Suprapubic skin (tissue), 4 donors: ENCODE measurements at places on chromosomes 12 and 14.

GRCh38 chr12:52020539-52021336 is 14.0 kb downstream of the TAMALIN start:
- H3K27me3 ChIP-seq, result no peaks in the 10 kb centered on the region
- no peak overlapping the region for H3K4me3 ChIP-seq
- peaks cover 36% of the 10 kb centered on the region for H3K4me1 ChIP-seq
- DNase-seq, result no peak
- H3K36me3 ChIP-seq, result peaks cover under 1% of the 10 kb centered on the region

- no peak for DNase-seq
- H3K27ac ChIP-seq, result no peak overlapping the region
- no peaks in the 10 kb centered on the region for H3K27me3 ChIP-seq
- peaks cover 3% of the 10 kb centered on the region for H3K4me1 ChIP-seq
Observed at GRCh38 chr14:31543969-31544799, 17.0 kb upstream of the NUBPL start.

DNA sequence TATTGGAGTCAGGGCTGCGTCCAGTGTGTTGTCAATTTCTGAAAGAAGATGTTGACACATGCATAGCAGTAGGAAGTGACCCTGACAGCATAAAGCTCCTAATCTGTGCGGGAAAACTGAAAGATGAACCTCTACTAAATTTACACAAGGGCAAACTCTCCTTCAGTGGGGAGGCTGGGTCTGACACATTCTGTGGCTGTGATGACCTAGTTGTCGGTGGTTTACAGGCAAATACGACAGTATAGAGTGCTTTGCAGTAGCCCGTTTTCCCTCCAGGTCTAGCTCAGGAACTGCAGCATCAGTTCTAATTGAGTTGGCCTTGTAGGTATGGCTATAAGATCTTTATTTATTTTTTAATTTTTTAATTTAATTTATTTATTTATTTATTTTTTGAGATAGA is 14.8 kb upstream of the GABARAPL1 start:
- H3K27ac ChIP-seq, result no peak overlapping the region
- DNase-seq, result no peak
- no peaks in the 10 kb centered on the region for H3K27me3 ChIP-seq
- H3K4me3 ChIP-seq, result no peak overlapping the region
- no peaks in the 10 kb centered on the region for H3K36me3 ChIP-seq

- H3K36me3 ChIP-seq, result no peaks in the 10 kb centered on the region
- no peaks in the 10 kb centered on the region for H3K27me3 ChIP-seq
- no peak overlapping the region for H3K27ac ChIP-seq
- no peaks in the 10 kb centered on the region for H3K4me1 ChIP-seq
- no peak overlapping the region for H3K4me3 ChIP-seq
Observed at GRCh38 chr14:71985538-71986189, 53.4 kb downstream of the RGS6 start.

DNA sequence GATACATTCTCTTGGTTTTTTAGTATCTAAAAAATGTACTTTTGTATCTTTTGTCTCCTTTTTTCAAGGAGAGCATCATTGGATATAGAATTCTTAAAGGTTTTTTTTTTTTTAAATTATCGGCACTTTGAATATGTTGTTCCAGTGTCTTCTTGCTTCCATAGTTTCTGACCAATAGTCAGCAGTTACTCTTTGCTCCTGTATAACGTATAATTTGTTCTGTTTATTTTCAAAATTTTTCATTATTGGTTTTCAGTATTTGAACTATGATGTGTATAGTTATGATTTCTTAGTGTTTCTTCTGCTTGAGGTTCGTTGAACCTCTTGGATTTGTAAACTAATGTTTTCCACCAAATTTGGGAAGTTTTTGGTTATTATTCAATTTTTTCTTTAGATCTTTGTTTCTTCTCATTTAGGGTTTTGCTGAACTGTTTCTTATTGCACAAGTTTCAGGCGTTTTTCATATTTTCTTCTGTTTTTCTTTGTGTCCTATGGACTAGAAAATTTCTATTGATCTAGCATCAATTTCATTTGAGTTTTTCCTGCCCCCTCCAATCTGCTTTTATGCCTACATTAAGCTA is 93.9 kb downstream of the PLBD1 start:
- no peak overlapping the region for H3K27ac ChIP-seq
- no peaks in the 10 kb centered on the region for H3K4me1 ChIP-seq
- no peak overlapping the region for H3K4me3 ChIP-seq
- peaks cover 79% of the 10 kb centered on the region for H3K36me3 ChIP-seq
- no peaks in the 10 kb centered on the region for H3K27me3 ChIP-seq

DNA sequence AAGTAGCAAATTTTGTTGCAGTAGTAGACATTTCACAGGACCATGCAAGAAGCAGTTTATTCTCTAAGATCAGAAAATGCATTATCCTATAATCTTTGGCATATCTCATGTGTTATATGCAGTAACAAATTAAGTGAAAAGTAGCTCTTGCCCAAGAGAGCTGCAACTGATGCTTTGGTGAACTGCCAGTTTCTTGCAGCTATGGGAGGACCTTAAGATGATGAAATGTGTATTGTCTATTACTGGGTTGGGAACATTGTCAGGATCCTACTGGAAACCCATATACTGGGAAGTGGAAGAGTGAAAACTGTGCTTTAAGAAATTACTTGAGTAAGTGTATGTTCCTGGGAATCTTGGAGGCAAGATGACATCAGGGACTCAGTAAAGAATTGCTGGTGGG is 238.8 kb downstream of the DACT1 start:
- DNase-seq, result no peak
- H3K27ac ChIP-seq, result no peak overlapping the region
- no peaks in the 10 kb centered on the region for H3K4me1 ChIP-seq
- H3K4me3 ChIP-seq, result no peak overlapping the region
- no peaks in the 10 kb centered on the region for H3K36me3 ChIP-seq

- H3K27me3 ChIP-seq, result no peaks in the 10 kb centered on the region
- DNase-seq, result no peak
Observed at GRCh38 chr14:73740618-73741326, 26.6 kb upstream of the PNMA1 start.

DNA sequence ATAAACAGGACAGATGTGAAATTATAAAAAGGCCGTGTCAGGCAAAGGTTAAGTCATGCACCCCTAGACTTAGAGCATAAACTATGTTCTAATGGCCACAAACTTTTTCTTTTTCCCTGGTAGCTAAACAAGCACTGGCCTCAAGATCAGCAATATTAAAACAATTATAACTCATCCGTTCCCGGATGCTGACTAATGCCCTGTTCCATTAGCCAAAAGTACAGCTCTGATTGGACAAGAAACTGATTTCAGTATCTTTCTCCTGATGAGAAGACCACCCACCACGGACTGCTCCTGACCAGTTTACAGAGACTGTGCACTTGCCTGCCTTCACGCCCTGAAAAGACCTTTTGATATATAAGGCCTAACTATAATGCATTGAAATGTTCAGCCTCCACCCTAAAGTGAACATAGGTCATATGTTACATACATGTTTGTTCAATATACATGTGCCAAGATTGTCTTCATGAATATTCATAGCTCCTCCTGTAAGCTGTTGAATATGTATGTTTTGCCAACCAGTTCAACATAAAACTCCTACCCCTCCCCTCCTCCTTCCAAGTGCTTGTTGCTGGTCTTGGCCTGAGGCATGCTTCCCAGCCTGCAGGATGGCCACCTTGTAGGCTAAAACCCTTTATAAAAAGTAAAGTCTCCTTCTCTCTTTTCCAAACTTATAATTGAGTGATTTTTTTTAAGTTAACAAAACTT is 162.0 kb downstream of the IPO8 start:
- no peak overlapping the region for H3K27ac ChIP-seq
- no peaks in the 10 kb centered on the region for H3K36me3 ChIP-seq
- no peak for DNase-seq
- H3K4me1 ChIP-seq, result no peaks in the 10 kb centered on the region

DNA sequence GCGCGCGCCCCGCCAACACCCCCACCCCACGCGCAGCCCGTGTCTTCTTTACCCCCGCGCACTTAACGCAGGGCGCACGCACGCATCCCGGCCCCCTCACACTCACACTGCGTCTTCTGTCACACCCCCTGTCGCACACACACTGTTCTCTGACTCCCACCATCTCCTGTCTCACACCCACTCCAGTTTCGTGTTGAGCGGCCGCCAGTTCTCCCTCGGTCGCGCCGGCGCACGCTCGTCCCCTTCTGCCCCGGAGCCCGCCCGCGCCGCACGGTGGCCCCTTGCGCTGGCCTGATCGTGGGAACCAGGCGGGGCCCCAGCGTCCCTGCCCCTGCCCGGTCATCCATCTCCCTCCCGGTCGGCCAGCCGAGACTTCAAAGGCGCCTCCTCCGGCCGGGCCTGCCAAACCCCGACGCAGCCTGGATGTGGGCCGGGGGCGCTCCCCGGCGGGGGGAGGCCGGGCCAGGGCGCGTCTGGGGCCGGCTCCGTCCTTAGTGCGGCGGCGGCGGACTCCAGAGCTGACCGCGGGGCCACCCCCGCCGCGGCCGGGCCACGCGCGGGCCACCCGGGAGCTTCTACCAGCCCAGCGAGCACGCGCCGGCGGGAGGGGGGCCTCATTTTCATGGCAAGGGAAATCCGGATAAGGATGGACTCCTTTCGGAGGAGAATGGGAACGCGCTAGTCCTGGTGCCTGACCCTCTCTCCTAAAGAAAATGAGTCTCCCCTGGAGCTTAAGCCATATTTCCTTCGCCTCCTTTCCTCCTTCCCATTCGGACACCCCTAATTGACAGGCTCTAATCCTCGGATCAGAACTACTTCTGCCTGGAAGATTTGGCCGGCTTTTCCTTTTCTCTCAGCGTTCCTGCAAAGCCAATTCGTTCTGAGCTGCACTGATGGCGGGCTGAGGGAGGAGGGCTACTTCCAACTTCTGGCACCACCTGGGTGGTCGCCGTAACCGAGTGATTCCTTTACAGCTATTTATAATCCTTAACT is 82.0 kb upstream of the HMGA2 start:
- H3K27me3 ChIP-seq, result peaks cover 36% of the 10 kb centered on the region
- H3K27ac ChIP-seq, result no peak overlapping the region
- H3K4me1 ChIP-seq, result peaks cover 14% of the 10 kb centered on the region
- H3K4me3 ChIP-seq, result peak overlapping the region; percentile 71

GRCh38 chr14:92958373-92959188 is 35.6 kb downstream of the CHGA start:
- H3K27ac ChIP-seq, result no peak overlapping the region
- peaks cover 40% of the 10 kb centered on the region for H3K36me3 ChIP-seq
- no peak for DNase-seq
- no peaks in the 10 kb centered on the region for H3K27me3 ChIP-seq

GRCh38 chr12:2082321-2082720 is 29.5 kb downstream of the CACNA1C start:
- no peak overlapping the region for H3K27ac ChIP-seq
- DNase-seq, result no peak
- H3K36me3 ChIP-seq, result no peaks in the 10 kb centered on the region
- H3K4me1 ChIP-seq, result no peaks in the 10 kb centered on the region
- no peaks in the 10 kb centered on the region for H3K27me3 ChIP-seq

DNA sequence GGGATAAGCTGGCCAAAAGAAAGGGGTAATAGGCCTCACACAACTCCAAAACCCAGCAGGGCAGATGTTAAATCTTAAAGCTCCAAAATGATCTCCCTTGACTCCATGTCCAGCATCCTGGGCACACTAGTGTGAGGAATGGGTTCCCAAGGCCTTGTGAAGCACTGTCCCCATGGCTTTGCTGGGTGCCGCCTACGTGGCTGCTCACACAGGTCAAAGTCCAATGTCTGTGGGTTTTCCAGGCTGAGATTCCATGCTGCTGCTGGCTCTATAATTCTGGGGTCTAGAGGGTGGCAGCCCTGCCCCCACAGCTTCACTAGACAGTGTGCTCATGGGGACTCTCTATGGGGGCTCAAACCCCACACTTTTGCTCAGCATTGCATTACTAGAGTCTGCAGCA is 145.3 kb upstream of the GRIN2B start:
- H3K36me3 ChIP-seq, result no peaks in the 10 kb centered on the region
- DNase-seq, result no peak
- no peak overlapping the region for H3K27ac ChIP-seq
- H3K4me1 ChIP-seq, result no peaks in the 10 kb centered on the region
- no peak overlapping the region for H3K4me3 ChIP-seq
- H3K27me3 ChIP-seq, result no peaks in the 10 kb centered on the region

- no peaks in the 10 kb centered on the region for H3K27me3 ChIP-seq
- no peak overlapping the region for H3K27ac ChIP-seq
- H3K4me1 ChIP-seq, result no peaks in the 10 kb centered on the region
- DNase-seq, result no peak
Observed at GRCh38 chr12:46065412-46066166, 75.2 kb upstream of the SCAF11 start.

GRCh38 chr14:24337824-24338175 is 2.0 kb downstream of the RIPK3 start:
- H3K27me3 ChIP-seq, result peaks cover 9% of the 10 kb centered on the region
- peak; percentile 39 for DNase-seq
- H3K27ac ChIP-seq, result no peak overlapping the region

- H3K4me3 ChIP-seq, result no peak overlapping the region
- H3K4me1 ChIP-seq, result no peaks in the 10 kb centered on the region
- no peaks in the 10 kb centered on the region for H3K36me3 ChIP-seq
- no peak overlapping the region for H3K27ac ChIP-seq
- no peak for DNase-seq
Observed at GRCh38 chr12:21991526-21991925, 50.3 kb upstream of the ABCC9 start.

DNA sequence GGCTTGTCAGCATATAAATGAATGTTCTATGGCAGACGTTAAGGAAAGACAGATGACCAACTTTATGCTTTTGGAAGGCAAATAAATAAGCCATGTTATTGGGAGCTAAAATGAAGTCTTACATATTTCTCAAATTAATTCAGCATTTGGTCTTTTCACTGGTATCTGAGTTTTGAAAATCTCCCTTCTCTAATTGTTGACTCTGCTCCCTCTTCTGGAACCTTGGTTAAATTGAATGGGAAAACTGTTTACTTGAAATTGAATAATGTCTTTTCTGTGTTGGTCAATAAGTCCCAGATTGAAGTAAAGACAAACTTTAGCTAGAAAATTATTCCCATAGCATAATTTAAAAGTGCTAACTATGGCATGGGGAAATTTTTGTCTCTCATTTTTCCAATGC is 38.7 kb downstream of the LGR5 start:
- H3K27ac ChIP-seq, result no peak overlapping the region
- H3K4me1 ChIP-seq, result peaks cover 6% of the 10 kb centered on the region
- no peaks in the 10 kb centered on the region for H3K36me3 ChIP-seq
- H3K4me3 ChIP-seq, result no peak overlapping the region
- DNase-seq, result no peak
- no peaks in the 10 kb centered on the region for H3K27me3 ChIP-seq

DNA sequence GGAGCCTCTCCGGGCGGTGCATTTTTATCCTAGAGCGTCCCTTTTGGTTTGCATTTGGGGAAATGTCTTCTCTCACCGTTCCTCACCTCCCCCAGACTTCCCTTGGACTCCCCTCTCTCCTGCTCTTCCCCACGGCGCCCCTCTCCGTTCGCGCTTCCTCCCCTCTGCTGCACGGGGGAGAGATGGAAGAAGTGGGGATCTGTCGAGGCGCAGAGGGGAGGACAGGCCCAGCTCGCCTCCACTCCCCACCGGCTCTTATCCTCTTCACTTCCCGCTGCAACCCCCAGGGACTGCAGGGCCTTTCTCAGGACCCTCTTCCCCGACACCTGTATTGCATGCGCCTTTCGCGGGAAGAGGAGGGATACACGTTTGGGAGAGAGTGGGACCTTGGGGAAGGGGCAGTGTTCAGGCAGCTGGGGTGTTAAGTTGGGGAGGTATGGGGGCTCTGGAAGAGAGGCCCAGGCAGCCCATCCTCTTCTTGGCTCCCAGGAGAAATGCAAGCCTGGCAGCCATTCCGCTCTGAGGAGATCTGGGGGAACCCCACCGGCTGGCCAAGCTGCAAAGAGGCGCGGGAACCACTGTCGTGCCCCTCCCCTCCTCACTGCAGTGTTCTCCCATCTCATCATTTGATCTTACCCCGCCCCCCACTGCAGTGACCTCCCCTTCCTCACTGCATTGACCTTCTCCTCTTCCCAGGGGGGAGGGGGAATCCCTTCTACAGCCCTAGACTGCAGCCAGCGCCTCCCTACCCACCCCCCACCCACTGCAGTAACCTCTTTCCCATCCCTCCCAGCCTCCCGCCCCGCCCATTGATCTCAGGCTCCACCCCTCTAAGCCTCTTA is 788 bp downstream of the ENO2 start:
- H3K36me3 ChIP-seq, result no peaks in the 10 kb centered on the region
- peaks cover 20% of the 10 kb centered on the region for H3K4me1 ChIP-seq
- H3K27ac ChIP-seq, result peak overlapping the region; percentile 77
